ENCODE measurements at places on chromosomes 2 and 18. TPM values are rescaled to one million over a fixed set of nuclear protein-coding genes. Genes with fewer than 3 reads are reported as not detected.

DNA sequence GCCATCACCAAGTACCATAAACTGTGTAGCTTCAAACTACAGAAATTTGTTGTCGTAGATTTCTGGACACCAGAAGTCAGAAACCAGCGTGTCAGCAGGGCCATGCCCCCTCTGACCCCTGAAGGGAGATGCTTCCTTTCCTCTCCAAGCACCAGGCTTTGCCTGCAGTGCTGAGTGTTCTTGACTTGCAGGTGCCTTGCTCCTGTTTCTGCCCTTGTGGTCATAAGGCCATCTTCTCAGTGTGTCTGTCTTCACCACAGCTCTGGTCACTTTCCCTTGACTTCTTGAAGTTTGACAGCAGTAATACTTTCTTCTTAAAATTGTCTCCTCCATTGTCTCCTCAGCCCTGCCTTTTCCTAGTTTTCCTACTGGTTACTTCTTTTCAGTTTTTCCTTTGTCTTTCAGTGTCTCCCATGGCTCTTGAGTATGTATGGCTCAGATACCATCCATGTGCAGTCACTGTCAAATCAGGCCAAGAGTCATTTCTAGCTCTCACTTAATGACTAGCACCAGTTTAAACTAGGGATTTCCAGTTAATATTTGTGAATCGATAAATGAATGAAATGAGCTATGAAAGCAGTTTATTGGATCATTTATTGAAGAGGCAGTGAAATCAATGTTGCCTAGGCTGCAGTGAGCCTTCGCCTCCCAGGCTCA, 91.2 kb upstream of the RANBP2 start:
- DNase-seq, result no peak

GRCh38 chr2:84077496-84077895, 381.6 kb downstream of the SUCLG1 start:
- DNase-seq, result no peak

GRCh38 chr2:196249860-196250259, 78.5 kb upstream of the STK17B start:
- no peak for DNase-seq

GRCh38 chr2:43540021-43540779, 55.6 kb downstream of the THADA start:
- peak; percentile 65 for DNase-seq

- no peak for DNase-seq
These were observed 3.6 kb upstream of the SMARCAL1 start for GRCh38 chr2:216408426-216409290.

CFAP65 gene
- not detected for total RNA-seq

LCT gene
- not detected for total RNA-seq

ALLC gene
- not detected for total RNA-seq
